ENCODE measurements at places on chromosomes 6 and 20. TPM values are rescaled to one million over a fixed set of nuclear protein-coding genes. Genes with fewer than 3 reads are reported as not detected.

The LY6G6F gene
- total RNA-seq: not detected

The CLPSL1 gene
- total RNA-seq: not detected

The OR2B6 gene
- total RNA-seq: not detected

The ALDH8A1 gene
- 0.85 TPM for total RNA-seq

The FITM2 gene
- 8.4 TPM for total RNA-seq

The STMND1 gene
- not detected for total RNA-seq

The CRISP3 gene
- not detected for total RNA-seq

The WFDC5 gene
- not detected for total RNA-seq

The POLR1H gene
- total RNA-seq: 39.7 TPM

The PTGIS gene
- 191 TPM for total RNA-seq

The DYNLRB1 gene
- total RNA-seq: 28.6 TPM

The BACH2 gene
- total RNA-seq: under 0.01 TPM

The SFT2D1 gene
- total RNA-seq: 84.2 TPM

The PLEKHG1 gene
- 1.5 TPM for total RNA-seq

The BICRAL gene
- total RNA-seq: 5.4 TPM

The FKBP5 gene
- total RNA-seq: 3.9 TPM

The CUTA gene
- total RNA-seq: 87.4 TPM

The SEMG1 gene
- not detected for total RNA-seq
